ENCODE measurements at places on chromosomes 4 and X. TPM values are rescaled to one million over a fixed set of nuclear protein-coding genes. Genes with fewer than 3 reads are reported as not detected.
A peak's percentile ranks its signal among the peaks of the same experiment; 100 is the strongest.

AR gene
- total RNA-seq = 14.4 TPM

- no peak for DNase-seq
These were observed 323.1 kb downstream of the MAPK10 start for GRCh38 chr4:86036736-86037135.

GRCh38 chrX:38400389-38400910 lies 48.0 kb downstream of the OTC start:
- no peak for DNase-seq

REELD1 gene
- not detected for total RNA-seq

GRCh38 chrX:103405009-103405333 lies 28.6 kb downstream of the BEX3 start:
- DNase-seq = no peak

DNA sequence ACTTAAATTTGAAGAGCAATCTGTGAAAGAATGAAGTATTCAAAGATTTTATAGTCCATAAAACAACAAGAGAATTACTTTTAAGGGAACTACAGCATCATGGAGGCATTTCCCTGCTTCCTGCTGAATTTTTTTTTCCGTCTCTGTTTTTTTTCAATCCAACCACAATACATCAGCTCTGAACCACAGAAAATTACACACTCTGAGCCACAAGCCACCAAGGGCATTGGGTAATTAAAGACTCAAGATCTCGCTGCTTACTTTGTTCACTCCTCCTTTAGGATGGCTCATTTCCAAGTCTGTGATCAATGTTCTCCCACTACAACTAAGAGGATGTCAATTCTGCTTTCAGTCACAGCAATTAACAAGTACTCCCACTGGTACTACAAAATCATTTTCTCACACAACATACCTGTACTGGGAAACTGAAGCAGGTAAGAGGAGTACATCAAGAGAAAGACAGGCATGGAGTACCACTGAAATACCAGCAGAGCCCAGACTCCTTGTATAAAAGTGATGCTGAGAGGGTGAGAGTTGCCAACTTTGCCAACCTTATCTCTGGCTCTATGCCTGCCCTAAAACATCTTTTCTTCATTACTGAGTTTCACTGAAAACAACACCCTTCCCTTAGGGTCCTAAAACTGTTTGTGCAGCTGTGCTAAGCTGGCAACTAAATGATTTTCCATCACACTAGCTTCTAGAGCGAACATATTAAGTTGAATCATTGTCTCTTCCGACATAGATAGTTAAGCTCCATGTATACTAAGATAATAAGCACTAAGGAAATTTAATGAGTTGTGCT lies 105.8 kb upstream of the MAGEB18 start:
- no peak for DNase-seq

DNA sequence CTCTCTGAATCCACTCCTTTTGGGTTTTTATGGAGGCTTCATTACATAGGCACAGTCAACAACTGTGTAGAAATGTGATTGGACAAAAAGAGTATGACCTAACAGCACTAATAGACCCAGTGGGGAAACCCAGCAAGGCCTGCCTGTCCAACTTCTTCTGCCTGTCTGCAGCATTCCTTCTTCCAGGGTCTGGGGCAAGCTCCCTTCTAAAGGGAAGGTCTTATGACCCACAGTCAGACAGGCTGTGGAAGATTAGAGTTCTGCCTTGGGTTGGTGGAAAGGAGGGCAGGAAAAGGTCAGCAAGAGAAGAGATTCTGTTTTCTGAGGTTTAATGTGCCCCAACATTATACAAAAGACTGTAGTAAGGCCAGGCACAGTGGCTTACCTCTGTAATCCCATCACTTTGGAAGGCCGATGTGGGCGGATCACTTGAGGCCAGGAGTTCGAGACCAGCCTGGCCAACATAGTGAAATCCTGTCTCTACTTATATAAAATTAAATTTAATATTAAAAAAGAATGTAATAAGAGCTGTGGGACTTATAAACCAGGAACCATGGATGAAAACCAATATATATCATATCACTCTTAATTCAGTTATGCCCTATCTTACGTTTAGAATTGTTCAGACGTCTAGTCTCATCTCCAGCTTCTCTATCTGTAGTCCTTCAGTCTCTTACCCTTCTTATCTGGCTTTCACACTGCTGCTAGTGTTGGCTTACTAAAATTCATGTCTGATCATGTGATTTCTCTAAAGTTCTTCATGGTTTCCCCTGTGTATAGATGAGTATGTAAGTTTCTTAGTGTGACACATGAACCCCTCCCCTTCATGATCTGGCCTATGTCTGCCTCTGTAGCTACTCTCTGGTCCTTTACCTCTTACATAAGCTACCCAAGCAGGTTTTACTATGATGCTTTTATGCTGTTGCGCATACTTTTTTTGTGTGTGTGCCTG lies 6.2 kb downstream of the CLCN3 start:
- DNase-seq = no peak

FAM149A gene
- 13.1 TPM for total RNA-seq

SCML2 gene
- 1.5 TPM for total RNA-seq

SOWAHB gene
- not detected for total RNA-seq

- DNase-seq = no peak
These were observed 18.5 kb downstream of the CASP6 start for GRCh38 chr4:109684727-109685126.

MAGEA8 gene
- total RNA-seq = not detected

- no peak for DNase-seq
These were observed 1424.9 kb upstream of the PCDH7 start for GRCh38 chr4:29295280-29295679.

GRCh38 chr4:145828802-145829485 lies 109.7 kb downstream of the ZNF827 start:
- no peak for DNase-seq

DNA sequence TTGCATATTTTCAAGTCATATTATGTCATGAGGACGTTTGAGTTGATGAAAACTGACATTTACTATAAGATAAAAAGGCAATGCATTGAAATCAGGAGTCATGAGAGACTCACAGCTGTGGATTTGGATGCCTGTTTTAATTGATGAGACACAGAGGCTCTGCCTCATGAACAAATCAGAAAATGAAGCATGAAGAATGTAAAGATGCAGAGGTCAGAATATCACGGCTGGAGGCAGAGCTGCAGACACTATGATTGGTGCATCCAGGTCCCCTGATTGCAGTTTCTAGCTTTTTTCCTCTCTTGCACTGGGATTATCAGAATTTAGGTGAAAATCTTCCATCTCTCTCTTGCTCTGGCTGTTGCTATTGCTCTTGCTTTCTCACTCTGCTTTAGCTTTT lies 74.7 kb downstream of the FAM47B start:
- DNase-seq = no peak

USP46 gene
- 40.7 TPM for total RNA-seq

DNA sequence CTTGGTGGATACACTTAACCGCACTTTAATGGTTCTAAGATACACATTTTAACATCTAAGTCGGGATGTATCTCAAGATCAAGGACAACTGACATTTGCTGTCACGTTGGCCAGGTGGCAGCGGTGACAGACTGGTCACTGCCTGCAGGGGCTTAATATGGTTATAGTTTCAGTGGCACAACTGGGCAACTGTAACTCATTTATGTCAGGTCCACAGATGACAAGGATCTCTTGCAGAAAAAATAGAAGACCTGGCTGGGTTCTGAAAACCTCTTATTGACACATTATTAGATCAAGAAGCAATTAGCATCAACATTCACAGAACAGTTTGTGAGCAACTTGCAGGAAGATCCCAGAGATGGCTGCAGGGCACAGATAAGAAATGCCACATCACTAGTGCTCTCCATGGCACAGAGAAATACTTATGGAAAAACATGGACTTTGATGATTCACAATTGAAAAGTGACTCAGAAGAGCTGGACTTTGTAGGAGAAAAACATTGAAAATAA lies 99.6 kb upstream of the SORBS2 start:
- DNase-seq = no peak

DNA sequence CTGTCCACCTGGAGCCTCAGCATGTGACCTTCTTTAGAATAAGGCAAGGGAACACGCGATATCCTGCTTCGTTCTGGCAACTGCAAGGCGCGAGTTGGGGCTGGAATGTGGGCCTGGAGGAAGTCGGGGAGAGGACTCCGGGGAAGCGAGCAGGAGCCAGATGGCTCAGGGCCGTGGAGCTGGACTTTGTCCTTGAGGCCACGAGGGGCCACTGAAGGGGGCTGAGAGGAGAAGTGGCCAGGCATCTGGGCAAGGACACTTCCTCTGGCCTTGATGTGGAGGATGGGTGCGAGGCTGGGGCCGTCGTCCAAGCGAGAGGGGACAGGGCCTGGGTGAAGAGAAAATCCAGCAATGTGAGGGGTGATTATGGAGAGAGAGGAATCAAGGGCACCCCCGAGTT lies 12.2 kb upstream of the DUSP9 start:
- no peak for DNase-seq

DNA sequence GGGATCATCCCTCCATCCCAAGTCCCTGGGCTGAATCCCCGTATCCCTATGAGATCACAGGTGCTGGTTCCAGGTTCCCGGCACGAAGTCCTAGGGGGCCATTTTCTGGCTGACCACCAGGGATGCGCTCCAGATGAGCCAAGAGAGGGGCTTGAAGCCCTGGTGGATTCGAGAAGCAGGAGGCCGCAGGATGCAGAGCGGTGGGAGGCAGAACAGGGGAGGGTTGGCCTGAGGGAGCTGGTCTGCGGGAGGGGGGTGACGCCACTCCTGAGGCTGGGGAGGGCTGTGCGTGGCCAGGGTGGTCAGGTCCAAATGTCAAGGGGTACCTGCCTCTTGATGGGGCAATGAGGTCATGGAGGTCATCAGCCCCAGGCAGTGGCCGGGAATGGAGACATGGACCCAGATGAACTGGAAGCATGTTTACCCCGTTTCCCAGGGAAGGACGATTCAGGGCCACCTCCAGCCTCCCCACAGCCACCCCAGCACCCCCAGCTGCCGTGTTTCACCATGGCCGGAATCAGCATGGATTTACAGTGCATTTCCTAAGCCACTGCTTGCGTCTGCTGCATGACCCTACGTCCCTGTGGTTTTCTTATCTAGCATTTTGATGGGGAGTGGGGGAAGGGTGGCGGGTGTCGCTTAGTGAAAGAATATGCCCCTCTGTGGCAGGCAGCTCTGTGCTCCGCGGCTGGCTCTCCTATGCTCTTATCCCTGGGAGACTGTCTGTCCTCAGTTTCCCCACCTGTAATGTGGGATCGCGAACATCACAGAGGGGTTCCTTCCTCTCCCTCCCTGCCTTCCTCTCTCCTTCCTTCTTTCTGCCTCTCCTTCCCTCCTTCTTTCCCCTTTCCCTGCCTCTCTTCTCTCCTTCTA lies 17.0 kb upstream of the HTRA3 start:
- peak; percentile 20 for DNase-seq

- no peak for DNase-seq
These were observed 123.7 kb downstream of the AFF1 start for GRCh38 chr4:87058356-87059073.

DNA sequence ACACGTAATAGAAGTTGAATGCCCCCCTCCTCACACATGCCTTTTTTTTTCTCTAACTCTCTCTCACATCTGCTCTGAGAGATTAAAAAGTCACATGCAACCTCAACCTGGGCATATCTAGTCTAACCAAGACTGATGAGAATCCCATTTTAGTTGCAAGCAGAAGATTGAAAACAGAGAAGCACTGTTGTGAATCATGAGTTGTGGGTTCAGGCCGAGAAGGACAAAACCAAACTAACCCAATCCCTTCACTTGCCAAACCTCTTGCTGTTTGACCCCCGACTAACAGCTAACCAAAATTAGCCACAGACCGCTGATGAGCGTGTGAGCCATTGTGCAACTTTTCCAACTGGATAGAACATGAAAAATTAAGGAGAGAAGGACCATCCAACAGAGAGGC lies 31.8 kb downstream of the CXCL1 start:
- DNase-seq = no peak

DNA sequence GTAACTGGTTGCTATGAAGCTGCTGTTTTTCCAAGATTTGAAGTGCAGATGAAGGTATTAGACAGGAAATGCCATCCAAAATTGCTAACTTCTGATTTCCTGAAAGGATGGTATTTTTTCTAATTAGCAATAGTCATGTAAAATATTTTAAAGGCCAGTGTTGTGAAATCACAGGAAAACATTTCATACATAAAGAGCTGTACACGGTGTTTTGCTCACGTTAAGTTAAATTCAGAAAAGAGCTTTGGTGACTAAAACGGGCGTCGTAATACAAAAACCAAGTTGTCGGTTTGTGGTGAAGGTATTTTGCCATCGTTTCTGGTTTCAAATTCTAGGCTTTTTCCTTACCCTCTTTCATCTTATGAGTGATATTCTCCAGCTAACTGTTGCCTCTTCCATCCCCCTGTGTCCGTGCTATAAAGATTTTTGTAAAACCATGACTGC lies 39.8 kb downstream of the AFF1 start:
- no peak for DNase-seq

GRCh38 chr4:88792268-88792781 lies 94.7 kb upstream of the NAP1L5 start:
- DNase-seq = no peak

SNCA gene
- total RNA-seq = 10.0 TPM

OPHN1 gene
- 3.1 TPM for total RNA-seq

- no peak for DNase-seq
These were observed 34.8 kb downstream of the ASMT start for GRCh38 chrX:1649621-1650020.

GRCh38 chr4:105679186-105679585 lies 29.3 kb downstream of the INTS12 start:
- no peak for DNase-seq

GRCh38 chr4:102344520-102344953 lies 745 bp downstream of the SLC39A8 start:
- DNase-seq = peak; percentile 71

GSX2 gene
- not detected for total RNA-seq

DNA sequence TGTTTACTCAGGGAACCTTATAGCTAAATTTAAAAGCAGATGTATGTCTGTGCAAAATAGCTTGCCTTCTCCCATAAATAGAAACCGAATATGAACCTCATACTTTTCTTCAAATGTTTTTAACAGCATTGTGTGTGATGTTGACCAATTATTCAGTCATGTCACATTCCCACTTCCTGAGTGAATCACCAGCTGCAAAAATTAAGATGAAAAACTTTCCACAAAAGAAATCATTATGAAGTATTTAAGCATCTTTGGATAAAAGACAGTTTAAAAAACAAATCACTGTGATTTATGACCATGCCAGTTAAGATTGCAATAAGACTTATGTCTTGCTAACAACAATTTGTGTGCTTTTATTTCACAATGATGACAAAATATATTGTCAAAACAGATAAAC lies 220.1 kb downstream of the PDGFC start:
- DNase-seq = no peak
